NCI-H82 (cell line): ENCODE measurements at places on chromosomes 4 and X.
A peak's percentile ranks its signal among the peaks of the same experiment; 100 is the strongest.

DNA sequence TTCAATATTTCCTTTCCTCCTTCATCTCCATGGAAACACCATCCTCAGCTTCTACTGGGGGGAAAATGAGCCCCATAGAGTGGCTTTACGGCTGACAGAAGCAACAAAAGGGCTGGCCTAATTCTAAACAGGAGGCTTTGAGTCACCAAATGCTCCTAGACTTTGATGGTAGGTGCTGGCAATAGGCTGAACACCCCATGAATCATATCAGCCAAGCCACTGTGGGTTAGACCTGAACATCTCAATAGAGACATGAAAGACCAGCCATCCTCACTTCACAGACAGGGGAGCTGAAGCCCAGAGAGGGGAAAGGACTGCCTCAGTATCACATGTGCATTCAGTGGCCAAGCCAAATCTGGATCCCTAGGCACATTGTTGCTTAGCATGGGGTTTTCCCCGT, 107.6 kb downstream of the AMER1 start:
- DNase-seq = no peak

DNA sequence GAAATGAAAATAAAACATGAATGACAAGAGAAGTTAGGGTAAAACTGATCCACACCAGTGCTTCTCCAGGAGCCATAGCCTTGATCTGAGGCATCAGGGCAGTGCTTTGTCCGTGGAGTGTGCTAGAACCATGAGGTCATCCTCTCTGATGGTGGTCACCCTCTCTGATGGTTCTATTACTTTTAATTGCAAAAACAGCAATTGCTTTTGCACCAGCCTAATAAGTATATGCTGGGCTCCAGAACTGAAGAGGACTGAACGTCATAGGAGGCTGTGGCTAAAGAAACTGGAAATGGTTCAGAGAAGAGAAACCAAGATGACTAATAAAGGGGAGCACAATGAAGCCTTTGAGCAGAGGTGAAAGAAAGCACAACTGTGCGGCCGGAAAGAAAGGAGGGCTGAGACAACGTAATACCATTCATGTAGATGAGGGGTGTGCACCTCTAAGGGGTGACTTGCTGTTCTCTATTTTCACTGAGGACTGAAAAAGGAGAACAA, 17.0 kb upstream of the TMEM154 start:
- DNase-seq = no peak

GRCh38 chr4:76494243-76494642, 59.2 kb downstream of the SHROOM3 start:
- DNase-seq = no peak

- peak; percentile 26 for DNase-seq
Measured at GRCh38 chr4:89657931-89658700, 178.8 kb downstream of the SNCA start.

DNA sequence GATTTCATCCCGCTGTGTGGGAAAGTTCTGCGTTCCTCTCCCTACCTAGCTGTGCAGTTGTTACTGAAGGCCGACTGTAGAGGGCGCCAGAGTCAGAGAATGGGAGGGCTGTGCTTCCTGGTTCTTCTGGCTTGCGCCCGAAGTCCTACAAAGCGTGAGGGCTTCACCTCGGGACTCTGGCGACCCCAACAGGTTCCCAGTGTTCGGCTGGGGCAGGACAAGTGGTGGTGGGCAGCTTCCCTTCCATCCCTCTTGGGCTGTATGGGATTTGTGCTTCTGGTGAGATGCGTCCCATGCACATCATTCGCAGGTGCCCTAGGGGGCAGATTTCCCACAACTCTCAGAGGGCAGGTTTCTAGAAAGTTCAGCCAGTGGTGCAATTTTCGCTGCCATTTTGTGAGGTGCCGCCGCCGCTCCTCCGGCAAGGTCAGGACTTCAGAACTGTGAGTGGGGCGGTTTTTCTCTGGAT, 27.3 kb downstream of the CT45A1 start:
- no peak for DNase-seq

- peak; percentile 44 for DNase-seq
Measured at GRCh38 chrX:20139966-20140365, 1.7 kb downstream of the EIF1AX start.

DNA sequence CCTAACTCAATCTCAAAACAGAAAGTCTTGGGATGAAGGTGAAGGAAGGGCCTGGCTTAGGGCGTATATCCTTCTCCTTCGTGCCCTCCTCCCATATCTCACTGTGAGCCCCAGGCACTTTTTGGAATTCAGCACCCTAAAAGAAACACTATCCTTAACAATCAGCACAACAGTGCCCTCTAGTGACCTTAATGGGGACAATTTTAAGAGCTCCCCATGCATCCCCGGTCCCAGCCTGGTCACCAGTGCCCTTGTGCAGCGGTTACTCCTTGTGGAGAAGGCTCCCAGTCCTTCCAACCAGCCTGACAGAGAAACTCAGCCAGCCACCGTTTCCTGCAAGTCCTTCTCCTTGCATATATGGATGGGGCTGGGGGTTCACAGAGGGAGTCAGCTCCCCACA, 4.2 kb downstream of the PAK3 start:
- DNase-seq = peak; percentile 71

- DNase-seq = no peak
Measured at GRCh38 chr4:30847167-30847566, 127.0 kb downstream of the PCDH7 start.

DNA sequence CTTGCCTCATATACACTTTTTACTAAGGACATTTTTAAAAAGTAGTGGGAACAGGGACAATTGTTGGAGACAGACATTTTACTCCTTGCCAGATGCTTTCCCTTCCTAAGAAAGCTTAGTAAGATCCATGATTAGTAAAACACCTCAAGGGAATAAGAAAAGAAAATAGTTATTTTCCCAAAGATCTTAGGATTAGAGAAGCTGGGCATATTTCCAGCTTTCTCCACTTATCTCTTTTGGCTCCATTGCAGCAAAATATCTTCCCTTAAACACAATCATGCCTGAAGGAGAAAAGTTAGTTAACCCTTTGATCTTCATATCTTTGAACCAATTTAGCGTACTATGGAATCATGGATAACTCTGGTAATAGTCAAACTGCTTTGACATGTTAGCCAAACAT, 257.9 kb downstream of the PCDH18 start:
- peak; percentile 0 for DNase-seq
